ENCODE measurements at places on chromosomes 11 and 22.

- no peak for DNase-seq
These were observed 282.5 kb downstream of the CTTN start for GRCh38 chr11:70680781-70681281.

GRCh38 chr11:20611892-20612291 lies 12.5 kb downstream of the SLC6A5 start:
- DNase-seq: no peak

DNA sequence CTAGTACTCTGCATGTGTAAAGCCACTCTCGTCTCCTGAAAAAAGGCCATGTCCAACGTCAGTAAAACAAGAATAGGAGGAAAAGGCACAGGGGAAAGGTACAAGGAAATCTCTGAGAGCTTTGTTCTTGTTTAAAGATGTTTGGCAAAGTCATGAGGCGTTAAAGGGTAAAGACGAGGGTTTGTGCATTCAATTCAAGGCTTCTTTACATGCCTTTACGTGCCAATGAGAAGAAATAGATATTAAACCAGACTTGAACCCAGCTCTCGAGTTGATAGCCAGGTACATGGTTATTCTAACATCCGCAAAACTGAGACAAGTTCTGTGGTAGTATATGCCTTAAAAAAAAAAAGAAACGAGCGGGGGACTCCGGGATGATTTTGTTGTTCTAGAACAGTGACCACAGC lies 704 bp upstream of the CFL1 start:
- DNase-seq: peak; percentile 30

DNA sequence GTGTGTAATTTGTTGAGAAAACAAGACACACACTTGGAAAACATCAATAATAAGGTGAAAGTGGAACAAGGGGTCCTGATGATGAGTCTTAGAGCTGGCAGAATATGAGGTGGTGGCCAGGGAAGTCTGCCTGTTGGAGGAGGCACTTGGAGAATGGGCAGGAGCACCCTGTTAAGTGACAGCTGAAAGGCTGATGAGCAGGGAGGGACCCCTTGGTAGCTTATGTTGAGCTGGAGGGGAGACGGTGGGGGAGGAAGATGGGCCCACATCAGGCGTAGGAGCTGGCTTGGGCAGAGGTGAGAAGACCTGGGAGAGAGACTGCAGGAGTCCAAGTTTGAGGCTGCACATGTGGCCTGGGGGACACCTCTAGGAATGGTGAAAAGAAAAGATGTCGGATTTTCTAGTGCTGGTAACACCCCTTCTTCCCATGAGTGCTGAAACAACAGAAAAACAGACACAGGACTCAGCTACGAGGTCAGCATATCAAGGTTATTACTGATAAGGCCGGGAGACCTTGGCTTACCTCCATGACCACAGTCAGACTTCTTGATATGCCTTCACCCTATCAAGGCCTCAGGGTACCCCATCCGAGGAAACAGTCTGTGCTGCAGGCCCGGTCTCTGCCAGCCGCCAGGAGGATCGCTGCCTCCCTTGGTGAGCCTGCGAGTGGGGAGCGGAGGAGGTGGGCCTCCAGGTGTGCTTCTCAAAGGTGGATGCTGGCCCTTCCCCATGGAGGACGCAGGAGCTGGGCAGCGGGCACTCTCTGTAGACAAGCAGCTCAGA lies 14.3 kb upstream of the C11orf96 start:
- DNase-seq: no peak

Data from ACHN (cell line).